ENCODE measurements at places on chromosomes 4 and X.

- no peak for DNase-seq
Measured at GRCh38 chr4:186297013-186297645, 31.1 kb downstream of the F11 start.

DNA sequence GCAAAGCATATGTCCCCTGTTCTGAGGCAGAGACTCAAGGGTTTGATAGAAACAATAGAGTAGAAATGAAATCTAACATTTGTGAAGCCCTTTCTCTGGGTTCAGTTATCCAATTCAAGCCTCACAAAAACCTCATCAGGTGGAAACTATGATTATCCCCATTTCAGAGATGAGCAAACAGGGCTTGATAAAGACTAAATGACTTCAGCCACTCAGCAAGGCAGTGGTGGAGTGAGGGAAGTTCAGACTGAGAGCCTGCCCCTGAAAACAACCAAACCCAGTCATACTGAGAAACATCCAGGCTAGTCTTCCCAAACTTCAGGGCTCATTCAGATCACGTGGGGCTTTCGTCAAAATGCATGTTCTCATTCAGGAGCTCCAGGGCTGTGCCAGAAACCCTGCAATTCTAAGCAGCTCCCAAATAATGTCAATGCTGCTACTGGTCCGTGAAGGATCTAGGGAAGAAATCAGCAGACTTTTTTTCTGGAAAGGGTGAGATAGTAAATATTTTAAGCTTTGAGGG, 109.6 kb upstream of the KIT start:
- DNase-seq = no peak

DNA sequence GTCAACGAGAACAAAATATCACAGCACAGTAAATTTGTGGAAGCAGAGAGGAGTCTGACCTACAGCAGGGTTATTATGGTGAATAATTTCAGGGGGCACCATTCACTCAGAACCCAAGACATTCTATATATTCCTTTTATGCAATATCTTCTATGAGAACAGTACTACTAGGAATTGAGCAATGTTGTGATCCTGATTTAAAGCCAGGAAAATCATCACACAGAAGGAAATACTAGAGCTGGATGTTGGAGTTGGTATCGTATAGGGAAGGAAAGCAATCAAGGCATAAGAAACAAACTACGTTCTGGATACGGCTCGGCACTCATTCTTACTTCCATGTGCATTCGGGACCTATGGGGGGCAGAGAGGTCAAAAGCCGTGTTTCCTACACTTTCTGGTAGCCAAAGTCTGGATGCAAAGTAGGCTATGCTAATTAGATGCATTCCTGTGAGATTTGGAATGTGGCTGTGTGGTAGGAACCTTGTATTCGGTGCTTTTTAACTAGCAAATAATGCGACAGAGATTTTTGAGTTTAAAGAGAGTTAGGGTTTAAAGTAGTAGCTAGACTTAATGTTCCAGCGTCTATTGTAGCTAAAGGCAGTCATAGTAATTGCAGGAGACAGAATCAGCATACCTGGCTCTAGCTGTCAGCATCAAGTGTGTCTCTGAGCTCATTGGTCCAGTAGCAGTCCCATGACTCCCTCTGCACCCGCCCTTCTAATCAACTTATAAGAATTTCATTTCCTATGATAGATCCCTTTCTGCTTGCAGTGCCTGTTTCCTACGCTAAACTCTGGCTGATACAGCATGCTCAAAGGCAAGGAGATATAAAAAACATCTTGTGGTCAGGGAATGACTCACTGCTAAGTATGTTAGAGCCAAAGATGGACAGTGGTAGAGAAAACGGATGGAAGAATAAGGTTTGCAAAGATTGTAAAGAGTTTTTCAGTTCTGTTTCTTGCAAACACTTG, 43.3 kb upstream of the PDGFC start:
- peak; percentile 79 for DNase-seq

DNA sequence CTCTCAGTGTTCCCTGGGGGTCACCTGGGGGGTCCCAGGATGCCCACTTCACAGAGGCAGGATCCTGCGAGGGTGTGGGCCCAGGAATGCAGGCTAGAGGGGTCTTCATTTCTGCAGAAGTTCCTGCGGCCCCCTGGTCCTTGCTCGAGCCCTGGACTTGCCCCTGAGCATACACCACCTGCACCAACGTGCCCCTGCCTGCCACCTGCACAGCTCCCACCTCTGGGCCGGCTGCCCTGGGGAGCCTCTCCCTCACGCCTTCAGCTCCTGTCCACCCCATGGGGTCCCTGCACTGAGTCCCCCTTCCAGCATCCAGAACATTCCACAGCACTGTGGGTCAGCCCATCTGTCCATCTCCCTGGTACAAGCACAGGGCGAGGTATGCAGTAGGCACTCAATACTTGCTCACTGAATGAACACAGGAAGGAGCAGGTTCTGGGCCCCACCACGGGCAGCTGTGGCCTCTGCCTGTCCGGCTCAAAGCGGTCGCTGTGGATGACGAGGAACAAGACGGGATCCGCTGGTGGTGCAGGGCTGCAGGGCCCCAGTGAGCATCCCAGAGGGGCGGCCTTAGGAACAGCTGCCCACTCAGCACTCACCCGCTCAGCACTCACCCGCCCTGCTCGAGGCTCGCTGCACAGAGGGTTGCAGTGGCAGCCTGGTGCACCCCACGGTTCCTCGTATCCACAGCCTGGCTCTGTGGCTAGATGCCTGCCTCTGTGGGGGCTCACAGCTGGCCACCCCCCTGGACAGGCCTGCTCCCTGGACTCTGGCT, 70.5 kb upstream of the MXD4 start:
- DNase-seq = no peak

DNA sequence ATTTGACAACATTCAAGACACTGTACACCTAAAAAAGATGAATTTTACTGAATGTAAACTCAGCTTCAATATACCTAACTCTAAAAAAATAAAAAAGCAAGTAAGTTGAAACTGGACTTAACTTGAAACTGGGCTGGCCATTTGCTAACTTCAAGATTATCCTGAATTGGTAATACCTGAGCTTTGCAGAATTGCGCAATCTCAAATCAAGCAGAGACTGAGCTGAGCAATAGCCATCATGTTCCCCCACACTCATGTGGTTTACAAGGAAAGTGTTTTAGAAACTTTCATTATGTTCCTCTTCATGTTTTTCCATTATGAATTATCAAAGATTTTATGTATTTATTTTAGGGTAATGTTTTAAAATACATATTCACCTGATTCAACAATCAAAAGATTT, 38.7 kb downstream of the ANXA5 start:
- DNase-seq = no peak

GRCh38 chr4:146023334-146023967, 84.8 kb upstream of the ZNF827 start:
- DNase-seq = no peak

GRCh38 chrX:72080150-72080549, 51.6 kb downstream of the RTL5 start:
- DNase-seq = no peak

- DNase-seq = no peak
Measured at GRCh38 chr4:99403380-99404184, 31.6 kb downstream of the ADH7 start.

DNA sequence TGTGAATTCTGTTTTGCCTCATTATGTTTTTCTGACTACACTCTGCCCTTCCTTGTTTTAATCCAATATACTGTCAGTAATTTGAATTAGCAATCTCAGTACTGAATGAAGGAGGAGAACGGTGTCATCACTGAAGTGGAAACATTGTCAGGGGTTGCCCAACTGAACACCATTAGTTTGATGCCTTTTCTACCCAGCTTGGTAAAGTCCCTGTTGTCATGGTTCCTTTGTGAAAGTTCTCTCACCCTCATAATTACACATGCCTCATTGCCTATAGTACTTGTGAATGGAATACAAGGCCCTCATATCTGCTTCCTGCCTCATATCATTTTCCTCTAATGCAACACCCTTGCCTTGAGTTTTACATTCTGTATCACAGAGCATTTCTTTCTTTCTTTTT, 76.9 kb downstream of the RRAGB start:
- DNase-seq = no peak

GRCh38 chr4:110793890-110794554, 171.1 kb upstream of the PITX2 start:
- no peak for DNase-seq

- peak; percentile 85 for DNase-seq
Measured at GRCh38 chr4:106369456-106370060, 980 bp upstream of the GIMD1 start.

DNA sequence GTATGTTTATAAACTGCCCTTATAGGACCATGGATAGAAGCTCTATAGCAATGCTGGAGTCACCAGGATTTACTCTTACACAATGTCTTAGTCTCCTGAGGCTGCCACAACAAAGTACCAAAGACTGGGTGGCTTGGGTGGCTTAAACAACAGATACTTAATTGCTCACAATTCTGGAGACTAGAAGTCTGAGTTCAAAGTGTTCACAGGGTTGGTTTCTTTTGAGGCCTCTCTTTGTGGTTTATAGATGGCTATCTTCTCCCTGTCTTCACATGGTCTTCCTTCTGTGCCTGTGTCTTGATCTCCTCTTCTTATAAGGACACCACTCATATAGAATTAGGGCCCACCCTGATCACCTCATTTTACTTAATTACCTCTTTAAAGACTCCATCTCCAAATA, 2.0 kb upstream of the TRPC3 start:
- DNase-seq = no peak

DNA sequence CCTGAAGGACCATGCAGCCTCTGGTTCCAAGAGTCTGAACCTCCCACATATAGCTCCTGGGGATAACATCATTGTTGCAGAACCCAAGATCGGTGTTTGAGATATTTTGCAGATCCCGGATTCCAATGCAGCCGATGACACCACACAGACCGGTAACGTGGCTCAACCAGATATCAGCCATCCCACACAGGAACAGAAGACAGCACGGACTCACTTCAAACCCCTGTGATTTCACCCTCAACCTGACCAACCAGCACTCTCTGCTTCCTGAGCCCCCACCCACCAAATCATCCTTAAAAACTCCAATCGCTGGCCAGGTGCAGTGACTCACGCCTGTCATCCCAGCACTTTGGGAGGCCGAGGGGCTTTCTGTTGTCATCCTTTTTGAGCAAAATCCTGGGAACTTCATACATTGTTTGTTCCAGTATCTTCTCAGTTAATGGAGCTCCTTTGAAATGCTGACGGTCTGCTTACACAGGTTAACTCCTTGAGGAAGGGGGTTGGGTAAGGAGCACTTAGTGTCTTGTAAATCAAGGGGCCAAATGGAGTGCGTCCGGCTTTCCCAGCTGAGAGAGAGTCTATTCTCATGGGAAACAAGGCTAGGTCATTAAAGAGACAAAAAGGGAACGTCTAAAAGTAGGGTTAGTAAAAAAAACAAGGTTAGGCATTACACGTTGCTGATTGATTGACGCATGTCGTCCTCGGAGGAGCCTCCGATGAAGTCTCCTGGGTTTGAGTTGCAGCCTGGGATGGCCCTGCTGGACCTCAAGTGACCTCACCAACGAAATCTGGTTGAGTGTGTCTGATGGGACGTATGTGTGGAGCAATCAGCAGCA, 230.4 kb downstream of the CRLF2 start:
- DNase-seq = no peak

- DNase-seq = no peak
Measured at GRCh38 chr4:140653718-140654494, 85.1 kb upstream of the UCP1 start.

DNA sequence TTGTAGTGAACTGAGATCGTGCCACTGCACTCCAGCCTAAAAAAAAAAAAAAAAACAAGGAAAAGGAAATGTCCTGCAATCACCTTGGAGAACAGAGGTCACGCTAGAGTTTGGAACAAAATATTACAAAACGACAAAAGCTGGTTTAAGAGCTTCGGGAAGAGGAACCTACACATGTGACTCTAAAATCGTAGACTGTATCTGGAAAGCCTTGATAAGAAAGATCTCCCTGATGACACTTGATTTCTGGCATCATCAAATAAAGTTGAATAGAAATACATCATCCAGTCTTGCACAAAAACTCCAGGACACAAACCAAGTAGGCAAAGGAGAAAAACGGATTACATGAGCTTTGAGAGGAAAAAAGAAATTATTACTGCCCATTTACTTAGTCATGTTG, 31.1 kb upstream of the DOCK11 start:
- DNase-seq = no peak

DNA sequence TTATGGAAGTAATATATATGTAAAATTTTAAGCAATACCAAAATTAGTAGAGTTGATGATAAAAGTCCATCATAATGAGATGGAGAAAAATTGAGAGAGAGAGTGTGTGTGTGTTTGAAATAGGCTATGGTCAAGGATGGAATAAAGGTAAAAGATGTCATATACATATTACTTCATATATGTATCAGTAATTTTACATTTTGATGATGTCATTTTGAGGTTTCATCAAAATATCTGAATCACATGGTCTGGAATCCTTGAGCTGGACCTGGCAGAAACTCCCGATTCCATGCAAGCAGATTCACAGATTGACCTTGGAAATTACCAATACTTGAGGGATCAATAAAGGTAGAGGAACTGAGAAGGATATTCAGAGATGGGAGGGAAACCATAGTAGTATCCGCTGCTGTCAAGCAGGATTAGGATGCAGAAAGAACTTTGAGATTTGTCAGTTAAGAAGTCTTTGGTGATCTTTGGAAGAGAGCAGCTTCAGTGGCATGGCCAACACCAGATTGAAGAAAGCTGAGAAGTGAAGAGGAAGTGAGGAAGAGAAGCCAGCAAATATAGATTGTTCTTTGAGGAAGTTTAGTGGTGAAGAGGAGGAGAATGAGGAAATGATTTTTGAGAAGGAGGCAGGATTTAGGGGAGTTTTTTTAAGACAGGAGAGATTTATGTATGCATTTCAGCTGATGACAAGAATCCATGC, 21.5 kb downstream of the DNAAF6 start:
- DNase-seq = no peak

DNA sequence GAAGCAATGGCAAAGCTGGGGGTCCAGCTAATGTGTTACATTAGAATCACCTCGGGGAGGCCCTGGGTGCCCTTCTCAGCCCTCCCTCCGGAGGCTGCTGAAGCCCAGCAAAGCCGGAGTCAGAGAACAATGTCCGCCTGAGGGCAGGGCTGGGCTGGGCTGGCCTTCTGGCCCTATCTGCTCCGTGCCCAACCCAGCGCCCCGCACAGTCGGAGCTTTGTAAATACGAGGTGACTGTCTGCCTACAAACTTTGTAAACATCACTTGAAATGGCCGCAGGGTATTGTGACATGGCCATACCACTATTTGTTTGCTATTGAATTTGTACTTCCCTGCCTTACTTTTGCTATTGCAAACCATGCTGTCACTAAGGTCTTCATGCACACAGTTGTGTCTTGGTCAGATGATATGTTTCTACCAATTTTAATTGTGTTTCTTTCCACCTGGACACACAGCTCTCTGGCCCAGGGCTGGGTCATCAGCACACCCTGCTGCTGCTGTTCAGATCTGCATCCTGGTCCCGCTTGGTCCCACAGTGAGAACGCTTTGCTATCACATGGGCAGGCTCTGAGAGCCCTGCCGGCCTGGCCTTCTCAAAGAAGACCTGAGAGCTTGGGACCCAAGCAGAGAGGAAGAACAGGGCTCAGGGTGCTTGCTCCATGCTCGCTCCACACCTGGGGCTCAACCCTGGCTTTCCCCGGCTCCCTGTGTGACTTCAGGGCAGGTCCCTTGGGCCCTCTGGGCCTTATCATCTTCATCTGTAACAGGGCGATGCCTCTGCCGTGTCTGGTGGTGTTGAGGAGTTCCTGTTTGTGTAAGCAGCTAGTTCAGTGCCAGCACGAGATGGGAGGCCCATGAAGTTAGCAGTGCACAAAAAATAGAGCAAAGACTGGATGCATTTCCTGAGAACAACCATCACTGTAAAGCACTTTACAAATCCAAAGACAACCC, 2.3 kb downstream of the S100P start:
- DNase-seq = no peak

GRCh38 chrX:99398545-99398944, 1011.5 kb downstream of the PCDH19 start:
- DNase-seq = no peak

All from HS-27A (cell line).